ENCODE measurements at places on chromosomes 7 and 10.

- DNase-seq: no peak
Observed at GRCh38 chr10:86187499-86188239, 178.9 kb downstream of the GRID1 start.

DNA sequence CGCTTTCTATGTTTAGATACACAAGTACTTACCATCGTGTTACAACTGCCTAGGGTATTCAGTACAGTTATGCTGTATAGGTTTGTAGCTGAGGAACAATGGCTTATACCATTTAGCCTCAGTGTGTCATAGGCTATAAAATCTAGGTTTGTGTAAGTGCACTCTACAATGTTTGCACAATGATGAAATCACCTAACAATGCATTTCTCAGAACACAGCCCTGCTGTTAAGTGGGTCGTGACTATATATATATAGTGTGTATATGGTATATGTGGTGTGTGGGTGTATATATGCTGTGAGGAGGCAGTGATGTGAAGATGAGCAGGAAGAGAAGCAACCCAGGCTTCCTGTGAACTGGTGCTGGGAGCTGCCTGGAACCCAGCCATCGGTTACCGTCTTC, 65.6 kb upstream of the MKI67 start:
- DNase-seq: no peak

DNA sequence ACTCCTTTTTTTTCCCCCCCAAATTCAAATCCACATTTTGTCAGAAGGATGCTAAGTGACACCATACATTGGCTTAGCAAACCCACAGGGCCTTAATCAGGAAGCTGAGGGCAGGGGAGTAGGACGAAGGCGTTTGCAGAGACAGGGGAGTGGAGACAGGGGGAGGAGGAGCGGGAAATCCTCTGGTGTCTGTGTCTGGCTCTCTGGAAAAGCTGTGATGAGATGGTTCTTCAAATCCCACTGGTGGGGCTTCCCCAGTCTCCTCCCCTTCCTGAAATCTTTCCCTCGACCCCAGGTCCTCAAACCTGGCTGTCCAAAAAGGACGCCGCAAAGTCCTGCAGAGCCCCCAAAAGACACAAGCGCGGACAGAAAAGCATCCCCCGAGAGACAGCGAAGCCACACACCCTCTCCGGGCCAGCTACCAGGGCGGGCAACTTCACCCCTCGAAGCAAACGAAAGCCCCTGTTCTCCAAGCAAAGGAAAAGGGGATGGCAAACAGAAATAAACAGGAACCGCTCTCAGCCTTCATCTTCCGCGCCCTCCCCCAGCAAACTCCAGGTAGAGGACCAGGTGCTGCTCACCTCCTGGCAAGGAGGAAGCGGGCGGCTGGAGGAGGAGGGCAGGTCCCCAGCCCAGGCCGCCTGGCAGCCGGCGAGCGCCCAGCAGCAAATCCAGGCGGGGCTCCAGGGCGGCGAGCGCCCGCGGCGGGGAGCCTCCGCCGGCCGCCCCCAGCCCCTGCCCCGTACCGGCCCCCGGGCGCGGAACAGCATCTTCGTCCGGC, 520 bp downstream of the ELAPOR2 start:
- no peak for DNase-seq

DNA sequence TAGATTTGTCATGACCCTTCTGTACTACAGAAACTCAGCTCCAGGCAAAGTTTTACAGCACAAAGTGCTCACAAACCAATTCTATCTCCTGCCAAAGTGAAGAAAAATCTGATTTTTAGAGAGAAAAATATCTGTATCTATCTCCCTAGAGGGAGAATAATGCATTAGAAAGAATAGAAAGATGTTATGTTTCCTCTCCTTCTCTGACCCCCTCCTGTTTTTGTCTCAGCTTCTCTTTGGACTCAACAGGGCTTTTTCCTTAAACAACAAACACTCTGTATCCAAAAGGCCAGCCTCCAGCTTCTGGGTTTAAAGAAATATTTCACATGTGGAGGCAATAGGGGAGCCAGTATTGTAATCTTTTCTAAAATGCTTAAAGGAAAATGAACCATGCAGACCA, 627.4 kb downstream of the REEP3 start:
- DNase-seq: no peak
